ENCODE measurements at places on chromosomes 5 and 9.

DNA sequence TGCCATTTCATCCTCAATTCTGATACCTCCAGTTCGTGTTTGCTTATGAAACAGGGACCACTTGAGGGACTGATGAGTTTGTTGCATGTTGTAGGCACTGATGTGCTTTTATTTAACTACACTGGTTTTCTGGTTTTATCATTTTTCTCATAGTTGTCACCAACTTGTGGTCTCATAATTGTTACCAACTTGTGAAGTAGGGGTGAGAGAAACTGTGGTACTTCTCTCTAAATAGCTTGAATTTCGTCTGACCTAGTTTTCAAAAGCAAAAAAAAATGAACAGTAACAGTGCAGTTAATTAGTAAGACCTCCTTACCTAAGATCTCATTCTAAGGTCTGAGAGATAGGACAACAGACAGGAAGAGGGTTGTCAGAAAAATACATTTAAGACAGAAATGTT is 78.0 kb downstream of the ANXA2R start:
- no peak for DNase-seq

DNA sequence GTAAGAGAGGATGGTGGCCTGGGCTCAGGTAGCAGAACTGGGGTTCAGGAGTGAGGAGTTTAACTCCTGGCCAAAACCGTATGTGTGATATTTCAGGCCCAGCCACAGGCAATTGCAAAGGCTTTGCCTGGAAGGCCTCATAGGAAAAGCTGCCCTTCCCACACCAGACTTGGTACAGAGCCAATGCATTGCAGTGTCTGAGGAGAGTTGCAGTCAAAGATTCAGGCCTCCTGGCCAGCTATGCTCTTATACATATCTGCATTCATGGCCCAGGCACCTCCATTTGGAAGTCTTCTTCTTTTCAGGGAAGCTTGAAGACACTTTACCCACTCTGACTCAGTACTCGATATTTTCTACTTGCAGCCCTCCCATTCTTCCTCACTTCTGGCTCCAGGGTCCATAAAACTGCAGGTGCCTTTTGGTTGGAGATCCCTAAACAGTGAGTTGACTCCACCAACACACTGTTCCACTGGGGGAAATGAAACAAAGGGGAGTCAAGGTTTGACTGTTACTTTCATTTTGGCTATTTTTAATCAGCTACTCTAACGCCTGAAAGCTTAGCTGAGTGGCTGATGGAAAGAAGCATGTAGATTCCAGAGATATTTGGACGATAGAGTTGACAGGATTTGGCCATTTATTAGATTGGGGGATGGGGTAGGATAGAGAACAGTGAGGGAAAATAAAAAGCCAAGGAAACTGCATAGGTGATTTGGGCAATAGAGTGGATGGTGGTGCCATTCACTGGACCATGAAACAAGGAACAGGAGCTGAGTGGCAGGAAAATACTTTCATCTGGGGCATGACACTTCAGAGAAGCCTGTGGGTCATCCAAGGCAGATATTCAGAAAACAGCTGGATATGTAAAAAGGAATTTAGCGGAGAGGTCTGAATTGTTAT is 30.6 kb upstream of the IL33 start:
- no peak for DNase-seq

DNA sequence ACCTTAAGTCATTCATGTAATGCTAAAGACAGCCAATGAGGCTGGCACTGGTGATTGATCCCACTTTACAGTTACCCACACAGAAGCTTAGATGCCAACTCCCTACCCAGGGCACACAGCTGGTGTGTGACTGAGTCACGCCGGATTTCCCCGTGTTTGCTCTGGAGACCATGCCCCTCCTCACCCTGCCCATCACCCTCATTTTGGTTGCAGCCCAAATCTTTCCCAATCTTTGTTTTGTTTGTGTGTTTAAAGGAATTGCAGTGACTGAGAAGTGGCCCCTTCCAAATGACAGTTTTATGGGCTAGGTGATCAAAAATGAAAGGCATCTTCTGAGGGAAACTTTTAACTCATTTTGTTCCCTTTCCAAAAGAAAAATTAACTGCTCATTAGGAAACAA is 10.9 kb downstream of the FBXL7 start:
- DNase-seq, result no peak

DNA sequence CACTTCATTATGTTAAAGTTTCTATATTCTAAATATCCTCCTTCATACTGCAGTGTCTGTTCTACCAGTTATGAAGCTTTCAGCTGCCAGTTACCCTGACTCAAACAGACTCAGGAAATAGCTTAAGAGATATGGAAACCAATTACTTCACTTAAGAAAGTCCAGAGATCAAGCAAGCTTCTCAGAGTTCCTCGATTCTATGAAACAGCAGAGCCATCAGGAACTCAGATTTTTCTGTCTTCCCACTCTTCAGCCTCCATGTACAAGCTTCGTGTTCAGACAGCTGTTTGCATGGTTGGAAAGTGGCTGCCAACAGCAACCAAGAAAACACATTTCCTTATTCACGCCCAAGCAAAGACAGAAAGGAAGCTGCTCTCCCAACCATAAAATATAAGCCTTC is 216.1 kb downstream of the ACTL7B start:
- DNase-seq, result no peak

GRCh38 chr5:89437450-89438435 is 554.8 kb upstream of the MEF2C start:
- no peak for DNase-seq

GRCh38 chr5:64952951-64953673 is 184.4 kb downstream of the CWC27 start:
- DNase-seq, result no peak

DNA sequence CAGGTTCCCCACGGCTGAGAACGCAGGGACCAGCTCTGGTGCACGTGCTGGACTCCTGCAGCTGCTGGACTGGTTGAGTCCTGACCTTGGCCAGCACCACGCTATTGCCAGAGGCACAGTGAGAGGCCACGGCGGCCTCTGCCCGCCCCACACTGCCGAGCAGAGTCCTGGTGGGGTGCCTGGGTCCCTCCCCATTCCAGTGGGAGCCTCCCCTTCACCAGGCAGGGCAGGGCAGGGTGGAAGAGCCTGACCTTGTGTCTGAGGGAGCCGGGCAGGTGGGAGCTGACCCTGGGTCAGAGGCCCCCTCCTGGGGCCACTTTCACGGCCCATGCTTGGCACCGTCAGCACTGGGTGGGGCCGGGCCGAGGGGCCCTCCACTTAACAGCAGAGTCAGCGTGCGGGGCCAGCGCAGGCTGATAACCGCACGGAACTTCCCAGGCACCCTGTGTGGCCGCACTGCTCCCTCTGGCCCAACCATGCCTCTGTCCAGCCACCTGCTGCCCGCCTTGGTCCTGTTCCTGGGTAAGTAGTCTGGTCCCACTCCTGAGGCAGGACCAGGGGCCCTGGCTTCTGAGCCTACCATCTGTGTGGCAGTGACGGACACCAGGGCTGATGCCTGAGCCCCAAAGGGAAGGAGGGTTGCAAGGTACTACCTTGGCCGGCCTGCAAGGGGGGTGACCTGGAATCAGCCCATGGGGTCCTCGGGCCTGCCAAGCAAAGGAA is at the start of gene MAMDC4:
TSS of gene MAMDC4 (plus strand) at position 406 of the 723 bp plus-strand sequence. CDS start at position 477, 71 bp downstream.
- DNase-seq, result no peak

- no peak for DNase-seq
These were observed 1146.9 kb upstream of the DMAC1 start for GRCh38 chr9:8946461-8946860.

- DNase-seq, result no peak
These were observed 133.0 kb downstream of the WNK2 start for GRCh38 chr9:93316726-93317494.

DNA sequence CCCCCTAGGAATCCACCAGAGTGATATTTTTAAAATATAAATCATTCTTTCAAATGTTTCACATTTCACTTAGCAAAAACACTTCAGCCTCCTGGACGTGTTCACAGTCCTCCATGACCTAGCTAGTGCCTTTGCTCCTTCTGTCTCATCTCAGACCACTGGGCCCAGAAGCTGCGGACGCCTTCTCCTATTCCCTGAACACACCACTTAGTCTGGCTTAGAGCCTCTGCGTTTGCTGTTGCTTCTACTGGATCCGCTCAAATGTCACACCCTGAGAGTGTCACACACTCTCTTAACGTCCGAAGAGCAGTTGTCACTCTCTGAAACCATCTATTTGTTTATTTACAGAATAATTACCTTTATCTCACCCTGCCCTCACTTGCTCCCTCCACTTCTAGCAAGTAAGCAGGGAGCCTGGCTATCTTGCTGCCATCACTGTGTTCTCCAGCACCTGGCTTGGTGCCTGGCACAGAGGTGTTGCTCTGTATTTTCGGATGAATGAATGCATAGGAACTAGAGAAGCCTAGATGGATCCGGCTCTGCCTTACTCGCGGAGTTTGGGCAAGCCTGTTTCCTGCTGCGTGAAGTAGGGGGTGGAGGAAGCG is 1.2 kb upstream of the GRK6 start:
- no peak for DNase-seq

DNA sequence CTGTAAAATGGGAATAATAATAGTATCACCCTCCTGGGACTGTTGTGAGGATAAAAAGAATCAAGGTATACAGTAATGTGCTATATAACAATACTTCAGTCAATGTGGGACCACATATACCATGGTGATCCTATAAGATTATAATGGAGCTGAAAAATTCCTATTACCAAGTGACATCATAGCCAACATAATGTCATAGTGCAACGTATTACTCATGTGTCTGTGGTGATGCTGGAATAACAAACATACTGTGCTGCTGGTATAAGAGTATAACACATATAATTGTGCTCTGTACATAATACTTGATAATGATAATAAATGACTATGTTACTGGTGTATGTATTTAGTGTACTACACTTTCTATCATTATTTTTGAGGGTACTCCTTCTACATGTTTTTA is 38.1 kb downstream of the LIFR start:
- no peak for DNase-seq

GRCh38 chr5:65132386-65132785 is 349.3 kb downstream of the ADAMTS6 start:
- no peak for DNase-seq

Data from substantia nigra (tissue), 51 donors.